ENCODE measurements at places on chromosomes 1 and 21. TPM values are rescaled to one million over a fixed set of nuclear protein-coding genes. Genes with fewer than 3 reads are reported as not detected.

The CFAP107 gene
- not detected for total RNA-seq

The LAX1 gene
- not detected for total RNA-seq

The TPTE gene
- not detected for total RNA-seq

The EXO1 gene
- total RNA-seq, result 25.4 TPM

The MFAP2 gene
- 0.21 TPM for total RNA-seq

The TNFSF4 gene
- total RNA-seq, result not detected

The AGL gene
- 3.6 TPM for total RNA-seq

The NCAM2 gene
- not detected for total RNA-seq

All from A549 treated with RU486 at 1 μM for 4 hours (cell line).